ENCODE measurements at places on chromosomes 4 and X.

DNA sequence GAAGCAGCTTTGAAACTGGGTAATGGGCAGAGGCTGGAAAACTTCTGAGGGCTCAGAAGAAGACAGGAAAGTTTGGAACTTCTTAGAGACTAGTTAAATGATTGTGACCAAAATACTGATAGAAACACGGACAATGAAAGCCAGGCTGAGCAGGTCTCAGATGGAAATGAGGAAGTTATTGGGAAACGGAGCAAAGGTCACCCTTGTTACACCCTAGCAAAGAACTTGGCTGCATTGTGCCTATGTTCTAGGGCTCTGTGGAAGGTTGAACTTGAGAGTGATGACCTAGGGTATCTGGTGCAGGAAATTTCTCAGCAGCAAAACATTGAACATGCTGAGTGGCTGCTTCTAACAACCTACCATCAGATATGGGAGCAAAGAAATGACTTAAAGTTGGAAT, 50.8 kb upstream of the FBXW7 start:
- DNase-seq: no peak

GRCh38 chr4:188658958-188659522, 519.8 kb downstream of the TRIML1 start:
- DNase-seq: no peak

- DNase-seq: no peak
These were observed 296.1 kb upstream of the ANKRD50 start for GRCh38 chr4:125008676-125009075.

DNA sequence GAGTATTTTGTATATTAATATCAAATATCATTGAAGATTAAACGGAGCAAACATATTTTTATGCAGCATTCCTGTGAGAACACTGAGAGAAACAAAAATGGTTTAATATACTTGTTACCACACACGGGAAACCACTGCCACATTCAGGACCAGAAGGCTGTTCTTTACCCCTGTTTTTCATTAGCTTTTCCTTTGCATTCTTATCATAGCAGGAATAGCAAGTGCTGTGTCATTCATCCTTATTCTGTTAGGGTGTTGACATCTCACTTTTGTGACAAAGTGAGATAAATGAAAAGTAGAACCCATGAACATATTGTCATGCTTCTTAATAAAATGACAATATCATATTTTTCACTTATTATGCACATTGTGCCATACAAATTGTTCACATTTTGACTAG, 212.4 kb upstream of the NDST4 start:
- no peak for DNase-seq

GRCh38 chrX:15465347-15465746, 27.8 kb downstream of the PIR start:
- DNase-seq: no peak

- DNase-seq: no peak
These were observed 27.9 kb downstream of the TRIM61 start for GRCh38 chr4:164949448-164950143.

GRCh38 chr4:38696697-38697096, 32.7 kb downstream of the KLF3 start:
- DNase-seq: no peak

DNA sequence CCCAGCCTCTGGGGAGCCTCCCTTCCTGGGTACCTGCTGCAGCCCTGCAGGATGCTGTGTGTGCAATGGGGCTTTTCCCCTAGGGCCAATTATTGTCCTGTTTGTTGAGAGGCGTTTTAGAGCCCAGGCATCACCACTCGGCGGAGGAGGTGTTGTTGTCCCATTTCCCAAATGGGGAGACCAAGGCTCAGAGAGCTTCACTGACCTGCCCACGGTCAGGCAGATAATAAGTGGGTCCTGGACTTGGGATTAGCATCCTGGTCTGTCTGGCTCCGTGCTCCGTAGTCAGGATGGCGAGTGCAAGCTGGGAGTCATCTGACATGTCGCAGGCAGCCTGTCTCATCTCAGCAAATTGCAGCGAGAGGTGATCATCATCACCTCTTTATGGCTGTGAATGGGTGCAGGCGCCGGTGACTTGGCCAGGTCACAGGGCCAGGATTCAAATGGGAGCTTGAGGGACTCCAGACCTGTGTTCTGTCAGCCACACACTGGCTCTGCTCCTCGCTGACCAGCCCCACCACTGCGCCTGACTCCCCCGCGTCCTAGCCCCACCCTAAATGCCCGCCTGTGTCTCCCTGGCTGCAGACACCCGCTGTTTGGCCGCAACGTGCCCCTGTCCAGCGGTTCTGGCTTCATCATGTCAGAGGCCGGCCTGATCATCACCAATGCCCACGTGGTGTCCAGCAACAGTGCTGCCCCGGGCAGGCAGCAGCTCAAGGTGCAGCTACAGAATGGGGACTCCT, 16.6 kb downstream of the HTRA3 start:
- no peak for DNase-seq

GRCh38 chrX:24125028-24125612, 24.4 kb upstream of the ZFX start:
- no peak for DNase-seq

DNA sequence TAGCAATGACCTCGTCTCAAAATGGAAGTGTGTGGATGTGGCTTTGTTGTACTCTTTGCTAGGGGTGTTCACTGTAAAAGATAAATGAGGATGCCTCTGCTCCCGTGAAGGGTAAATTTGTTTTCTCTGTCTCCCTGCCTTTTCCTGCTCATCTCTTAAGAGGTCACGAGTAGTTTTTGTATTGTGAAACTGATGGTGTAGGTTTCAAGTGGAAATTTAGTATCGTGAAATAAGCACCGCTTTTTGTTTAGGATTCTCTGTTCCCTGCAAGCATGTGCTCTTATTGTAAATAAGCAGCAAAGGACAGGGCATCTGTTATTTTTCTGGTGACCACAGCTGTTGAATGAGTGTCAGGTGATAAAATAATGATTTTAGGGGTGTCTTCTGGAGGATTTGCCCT, 104.6 kb downstream of the PHEX start:
- no peak for DNase-seq

- DNase-seq: no peak
These were observed 445.0 kb downstream of the SPRY1 start for GRCh38 chr4:123841447-123842121.

- no peak for DNase-seq
These were observed 71.6 kb downstream of the SH3RF1 start for GRCh38 chr4:169199184-169199583.

DNA sequence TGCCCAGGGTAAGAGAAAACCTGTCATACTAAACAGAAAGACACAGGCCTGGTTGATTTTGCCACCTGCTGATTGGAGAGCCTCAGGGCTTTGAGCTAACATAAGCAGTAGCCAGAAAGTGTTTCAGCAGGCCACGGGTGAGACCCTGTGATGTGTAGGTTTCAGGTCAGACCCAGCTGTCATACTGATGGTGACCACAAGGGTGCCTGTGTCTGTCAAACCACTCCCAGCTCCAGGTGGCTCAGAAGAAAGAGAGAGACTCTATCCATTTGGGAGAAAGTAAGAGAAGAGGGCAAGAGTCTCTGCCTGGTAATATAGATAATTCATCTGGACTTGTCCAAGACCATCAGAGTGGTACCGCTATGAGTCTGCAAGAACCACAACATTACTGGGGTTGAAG, 72.8 kb upstream of the NLRP2B start:
- no peak for DNase-seq

DNA sequence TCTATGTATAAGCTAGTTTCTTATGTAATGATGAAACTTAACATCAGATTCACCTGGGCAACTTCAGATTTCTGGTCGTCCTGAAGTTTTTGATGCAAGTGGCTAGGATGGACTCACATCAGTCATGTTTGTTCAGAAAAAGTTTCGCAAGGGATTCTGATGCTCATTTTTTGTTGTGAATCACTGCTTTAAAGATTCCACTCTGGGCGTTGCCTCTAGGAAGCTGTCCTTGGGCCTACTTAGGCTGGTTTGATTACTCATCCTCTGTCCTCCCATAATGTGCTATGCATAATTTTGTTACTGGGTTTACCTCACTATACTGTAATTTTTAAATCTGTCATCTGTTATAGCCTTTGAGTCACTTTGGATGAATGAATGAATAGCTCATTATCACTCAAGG, 30.8 kb downstream of the HERC3 start:
- no peak for DNase-seq

DNA sequence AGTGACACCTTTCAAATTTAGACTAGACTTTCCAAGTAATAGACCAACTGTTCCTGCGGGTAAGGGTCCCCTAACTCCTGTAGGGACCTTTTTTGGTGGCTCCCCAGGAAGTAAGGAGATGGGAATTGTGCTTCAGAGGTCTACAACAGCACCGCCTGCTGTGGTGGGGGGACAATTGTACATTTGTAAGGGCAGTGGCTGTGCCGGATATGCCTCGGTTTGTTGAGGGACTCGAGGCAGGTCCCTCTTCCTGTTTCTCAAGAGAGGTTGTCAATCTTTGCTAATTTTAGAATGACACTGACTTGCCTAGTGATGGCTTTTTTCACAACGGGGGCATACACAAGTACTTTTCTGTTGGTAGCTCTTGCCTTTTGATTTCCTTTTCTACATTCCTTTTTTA, 15.5 kb upstream of the HSD17B11 start:
- no peak for DNase-seq

GRCh38 chr4:4735136-4735750, 124.2 kb upstream of the MSX1 start:
- DNase-seq: no peak

GRCh38 chr4:88177983-88178625, 19.7 kb upstream of the ABCG2 start:
- no peak for DNase-seq

- no peak for DNase-seq
These were observed 174.2 kb upstream of the SCML1 start for GRCh38 chrX:17563076-17563475.

GRCh38 chr4:86400216-86400615, 40.4 kb upstream of the MAPK10 start:
- DNase-seq: no peak

GRCh38 chr4:139934057-139934707, 219.8 kb downstream of the MAML3 start:
- DNase-seq: no peak
